AG20443 (cell line): ENCODE measurements at places on chromosomes 4 and X.

DNA sequence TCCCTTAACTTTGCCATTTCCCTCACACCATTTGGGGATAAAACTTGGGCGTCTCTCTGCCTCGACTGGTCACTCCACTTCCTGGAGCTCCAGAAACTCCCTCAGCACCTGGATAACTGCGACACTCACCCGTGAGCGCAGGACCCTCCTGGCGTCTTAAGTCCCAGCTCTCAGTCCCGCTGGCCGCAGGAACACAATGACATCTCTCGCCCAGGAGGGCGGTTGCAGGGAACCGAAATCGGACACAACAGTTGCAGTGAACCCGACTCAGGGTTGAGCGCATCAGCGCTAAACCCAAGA is 370.9 kb upstream of the SMIM31 start:
- DNase-seq: no peak

- DNase-seq: peak; percentile 64
Measured at GRCh38 chr4:6873792-6874461, 35.7 kb upstream of the TBC1D14 start.

DNA sequence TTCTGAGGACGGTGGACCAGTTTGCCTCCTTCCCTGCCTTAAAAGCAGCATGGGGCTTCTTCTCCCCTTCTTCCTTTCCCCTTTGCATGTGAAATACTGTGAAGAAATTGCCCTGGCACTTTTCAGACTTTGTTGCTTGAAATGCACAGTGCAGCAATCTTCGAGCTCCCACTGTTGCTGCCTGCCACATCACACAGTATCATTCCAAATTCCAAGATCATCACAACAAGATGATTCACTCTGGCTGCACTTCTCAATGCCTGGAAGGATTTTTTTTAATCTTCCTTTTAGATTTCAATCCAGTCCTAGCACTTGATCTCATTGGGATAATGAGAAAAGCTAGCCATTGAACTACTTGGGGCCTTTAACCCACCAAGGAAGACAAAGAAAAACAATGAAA is 255.3 kb downstream of the RAPGEF2 start:
- peak; percentile 85 for DNase-seq

DNA sequence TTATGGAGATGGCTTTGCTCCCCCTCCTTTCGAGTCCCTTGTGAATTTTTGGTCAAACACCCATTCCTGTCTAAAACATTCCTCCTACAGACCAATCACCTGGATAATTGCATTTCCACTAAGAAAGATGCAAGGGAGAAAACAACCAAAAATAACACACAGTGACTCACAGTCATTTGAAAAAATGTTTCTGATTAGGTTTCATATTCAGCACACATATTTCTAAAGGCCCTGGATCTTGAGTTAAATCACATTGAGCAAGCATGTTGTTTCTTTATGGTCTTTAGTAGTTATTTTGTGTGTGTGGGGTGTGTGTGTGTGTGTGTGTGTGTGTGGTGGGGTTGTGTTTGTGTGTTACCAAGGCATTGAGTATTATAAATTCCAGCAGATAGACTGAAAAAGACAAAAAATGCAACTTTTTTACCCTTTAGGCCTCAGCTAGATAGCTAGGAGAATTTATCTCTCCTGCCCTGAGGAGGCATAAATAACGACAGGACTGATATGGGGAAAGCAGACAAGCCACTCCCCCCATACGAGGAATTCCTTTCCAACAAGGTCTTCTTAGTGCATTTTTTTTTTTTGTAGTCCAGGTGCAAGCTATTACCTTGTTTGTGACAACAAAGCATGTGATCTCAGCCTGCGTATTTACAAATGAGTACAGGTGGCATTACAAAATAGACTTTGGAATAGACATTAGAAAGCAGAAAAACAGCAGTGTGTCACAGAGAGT is 265.4 kb upstream of the ADGRL3 start:
- DNase-seq: no peak

GRCh38 chr4:176569301-176569700 is 223.4 kb downstream of the VEGFC start:
- no peak for DNase-seq

GRCh38 chrX:38363046-38363445 is 10.6 kb downstream of the OTC start:
- no peak for DNase-seq

GRCh38 chr4:23970201-23970850 is 80.5 kb upstream of the PPARGC1A start:
- no peak for DNase-seq

GRCh38 chr4:11732155-11732554 is 303.5 kb upstream of the HS3ST1 start:
- DNase-seq: no peak

DNA sequence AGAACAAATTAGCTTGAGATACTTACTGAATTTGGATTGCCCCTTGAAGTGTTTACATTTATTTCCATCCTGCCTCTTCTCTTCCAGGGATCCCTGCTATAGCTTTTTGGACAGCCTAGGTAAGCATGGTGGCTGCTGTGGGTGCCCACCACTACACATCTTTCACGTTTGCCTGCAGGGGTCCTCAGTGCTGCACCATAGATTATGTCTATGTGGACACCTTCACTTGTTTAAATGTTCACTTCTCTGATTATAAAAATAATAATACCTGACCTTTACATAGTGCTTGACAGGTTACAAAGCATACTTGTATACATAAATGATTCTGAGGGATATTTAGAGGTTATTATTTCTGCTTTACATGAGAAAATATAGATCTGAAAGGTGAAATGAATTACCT is 67.9 kb upstream of the SLC4A4 start:
- DNase-seq: no peak

GRCh38 chrX:111123125-111123524 is 27.1 kb downstream of the PAK3 start:
- no peak for DNase-seq

- DNase-seq: no peak
Measured at GRCh38 chrX:19557822-19558221, 42.5 kb upstream of the MAP3K15 start.

DNA sequence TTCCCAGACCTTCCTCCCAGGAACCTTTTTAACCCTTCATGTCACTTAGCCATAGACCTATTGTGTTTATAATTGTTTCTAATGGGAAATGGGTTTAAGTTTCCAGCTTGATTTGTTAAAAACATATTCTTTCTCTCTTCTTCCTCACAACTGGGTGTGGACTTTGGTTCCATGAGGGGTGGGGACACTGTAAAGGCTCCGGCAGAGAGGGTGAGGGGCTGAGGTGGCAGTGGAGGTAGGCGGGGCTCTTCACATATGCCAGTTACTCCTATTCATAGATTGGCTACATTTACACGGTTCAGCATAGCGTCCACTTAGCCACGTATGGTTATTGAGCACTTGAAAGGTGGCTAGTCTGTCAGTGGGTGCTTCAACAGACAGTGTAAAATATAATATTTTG is 7.8 kb downstream of the INTS6L start:
- no peak for DNase-seq

- DNase-seq: peak; percentile 10
Measured at GRCh38 chrX:110755061-110755460, 40.6 kb downstream of the CHRDL1 start.

DNA sequence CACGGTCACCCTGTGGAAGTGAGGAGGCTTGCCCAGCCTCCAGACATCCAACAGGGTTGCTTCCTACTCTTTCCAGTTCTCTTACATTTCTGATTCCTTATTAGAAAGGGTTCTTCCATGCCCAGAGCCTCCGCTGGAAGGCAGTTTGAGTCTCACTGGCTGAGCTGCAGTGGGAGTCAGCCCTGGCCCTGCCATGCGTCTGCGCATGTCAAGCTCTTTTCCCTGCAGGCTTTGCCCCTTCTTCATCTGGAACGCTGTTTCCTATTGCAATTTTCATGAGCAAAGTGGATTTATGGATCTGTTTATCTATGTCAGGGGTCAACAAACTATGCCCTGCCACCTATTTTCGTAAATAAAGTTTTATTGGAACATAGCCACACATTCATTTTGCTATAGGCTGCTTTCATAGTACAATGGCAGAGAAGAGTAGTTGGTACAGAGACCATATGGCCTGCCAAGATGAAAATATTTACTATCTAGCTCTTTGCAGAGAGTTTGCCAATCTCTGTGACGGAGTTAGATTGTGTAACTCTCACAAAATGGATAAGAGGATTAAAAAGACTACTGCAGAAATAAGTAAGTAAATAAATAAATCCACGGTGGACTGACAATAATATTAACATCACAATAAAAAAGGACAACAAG is 3.9 kb upstream of the CHRNA9 start:
- DNase-seq: no peak

DNA sequence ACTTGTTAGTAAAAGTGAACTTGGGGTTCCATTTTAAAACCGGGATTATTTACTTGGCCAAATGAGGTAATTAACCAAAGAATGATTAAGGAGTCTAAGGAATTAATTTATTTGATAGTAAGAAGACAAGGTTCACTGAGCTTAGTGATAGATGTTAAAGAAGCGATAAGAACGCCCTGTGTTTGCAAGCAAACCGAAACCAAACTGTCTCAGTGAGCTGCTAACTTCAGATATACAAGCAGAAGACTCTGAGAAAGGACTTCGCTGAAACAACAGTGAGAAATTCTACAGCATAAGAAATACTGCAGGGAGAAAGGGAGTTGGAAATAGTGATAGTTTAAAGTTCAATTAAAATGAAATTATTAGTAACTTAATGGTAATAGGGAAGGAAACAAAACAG is 37.6 kb upstream of the SHISA3 start:
- no peak for DNase-seq

DNA sequence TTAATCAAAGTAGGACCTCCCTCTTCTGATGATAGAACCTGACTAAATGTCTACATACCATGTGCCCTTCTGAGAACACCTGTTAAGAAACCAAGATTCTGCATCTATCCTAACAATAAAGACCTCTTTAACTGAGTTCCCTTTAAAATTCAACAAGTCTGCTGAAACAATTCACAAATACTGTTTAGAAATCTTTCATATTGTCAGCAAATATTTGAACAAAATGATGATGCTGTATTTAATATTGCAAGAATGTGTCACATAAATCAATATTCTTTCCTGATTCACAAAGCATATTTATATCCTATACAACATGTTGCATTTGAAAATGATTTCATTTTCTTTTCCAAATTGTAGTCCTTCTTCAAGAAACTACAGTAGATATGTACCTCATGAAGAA is 59.6 kb upstream of the BMPR1B start:
- DNase-seq: no peak

DNA sequence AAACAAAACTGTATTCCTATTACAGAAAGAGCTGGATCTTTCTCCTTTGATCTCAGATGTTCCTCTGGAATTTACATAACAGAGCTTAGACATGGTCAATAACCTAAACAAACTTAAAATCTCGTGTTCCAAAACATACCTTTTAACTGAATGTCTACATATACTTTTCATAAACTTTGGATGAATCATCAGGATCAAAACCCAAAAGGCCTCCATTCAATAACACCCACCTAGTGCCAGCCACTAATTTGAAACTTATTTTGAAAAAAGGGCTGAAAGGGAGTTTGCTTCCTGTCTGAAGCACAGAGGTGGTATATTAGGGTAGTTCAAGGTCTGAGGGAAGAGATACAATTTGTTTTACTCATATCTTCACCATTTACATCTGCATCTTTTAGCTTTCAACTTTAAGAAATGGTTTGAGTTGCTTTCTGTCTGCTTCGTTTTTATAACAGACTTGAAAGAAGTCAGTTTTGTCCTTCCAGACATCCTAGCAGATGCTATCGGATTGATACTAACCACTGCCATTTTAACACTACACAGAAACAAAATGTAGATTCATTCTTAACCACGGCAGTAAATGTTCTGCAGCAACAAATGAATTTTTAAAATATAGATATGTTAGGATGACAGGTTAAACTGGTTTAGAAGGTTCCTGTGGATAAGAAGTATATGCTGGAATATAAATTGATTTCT is 242.8 kb upstream of the DKK2 start:
- no peak for DNase-seq

DNA sequence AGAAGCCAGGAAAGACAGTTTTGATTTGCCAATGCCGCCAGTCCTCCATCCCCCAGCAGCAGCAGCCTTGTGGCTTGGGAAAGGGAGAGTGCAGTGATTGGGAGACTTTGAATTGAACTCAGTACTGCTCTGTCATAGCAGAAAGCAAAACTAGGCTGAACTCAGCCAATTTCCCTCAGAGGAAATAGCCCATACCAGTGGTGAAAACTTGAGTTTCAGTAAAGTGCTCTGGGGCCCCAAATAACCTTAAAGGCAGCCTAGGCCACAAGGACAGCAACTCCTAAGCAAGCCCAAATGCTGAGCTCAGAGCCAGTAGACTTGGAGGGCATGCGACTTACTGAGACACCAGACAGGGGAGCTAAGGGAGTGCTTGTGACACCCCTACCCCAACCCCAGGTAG is 2.0 kb upstream of the PROM1 start:
- DNase-seq: no peak

DNA sequence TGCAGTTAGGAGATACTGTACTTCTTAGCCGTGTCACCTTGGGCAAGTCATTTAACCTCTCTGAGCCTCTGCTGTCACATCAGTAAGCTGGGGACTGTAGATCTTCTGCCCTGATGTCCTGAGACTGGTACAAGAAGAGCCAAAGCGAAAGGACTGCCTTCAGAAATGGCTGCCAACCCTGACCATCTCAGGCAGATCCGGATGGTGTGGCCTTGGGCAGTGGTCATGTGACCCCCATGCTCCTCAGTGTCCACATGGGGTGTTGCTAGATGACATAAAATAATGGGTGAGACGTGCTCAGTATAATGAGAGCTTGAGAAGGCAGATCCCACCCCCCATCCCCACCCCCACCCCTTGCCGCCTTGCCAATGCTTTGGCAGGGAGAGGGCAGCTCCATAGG is 60.4 kb upstream of the MTM1 start:
- DNase-seq: no peak

GRCh38 chr4:120293341-120293740 is 226.7 kb upstream of the MAD2L1 start:
- DNase-seq: no peak

DNA sequence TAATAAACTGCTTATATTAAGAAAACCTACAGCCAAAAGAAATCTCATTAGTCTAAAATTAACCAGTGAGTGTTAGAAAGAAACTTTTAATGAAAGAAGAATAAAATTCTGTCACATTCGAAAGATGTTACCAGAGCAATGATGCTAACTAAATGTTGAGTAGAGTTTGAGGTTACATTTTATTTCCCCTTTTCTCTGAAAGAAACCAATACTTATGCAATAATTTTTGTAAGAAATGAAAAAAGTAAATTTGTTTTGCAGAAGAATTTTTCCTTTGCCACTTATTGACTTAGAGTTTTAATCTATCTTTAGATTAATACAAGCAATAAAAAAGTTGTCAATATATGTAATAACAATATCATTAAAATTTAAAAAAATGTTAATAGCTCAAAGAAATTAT is 574.0 kb upstream of the GALNTL6 start:
- no peak for DNase-seq

GRCh38 chrX:22059775-22060174 is 27.6 kb downstream of the PHEX start:
- no peak for DNase-seq

DNA sequence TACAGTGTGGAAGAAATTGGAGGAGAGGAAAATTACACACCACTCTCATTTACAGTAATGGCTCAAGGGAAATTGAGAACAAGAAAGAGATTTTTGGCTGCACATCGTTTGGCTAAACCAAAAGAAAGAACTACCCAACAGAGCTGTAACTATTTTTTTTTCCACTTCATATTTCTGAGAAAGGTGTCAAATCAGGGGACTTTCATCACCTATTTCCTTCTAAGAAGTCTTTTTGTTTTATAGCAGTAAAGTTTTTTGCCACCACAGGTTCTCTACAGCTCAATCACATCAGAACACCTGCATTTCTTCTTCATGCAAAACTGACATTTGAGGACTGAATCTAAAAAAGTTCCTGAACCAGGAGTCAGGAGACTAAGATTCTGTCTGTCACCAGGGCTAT is 57.5 kb upstream of the TNIP3 start:
- DNase-seq: no peak
